ENCODE measurements at places on chromosomes 12 and 14.

- no peak for DNase-seq
Measured at GRCh38 chr14:73403181-73403752, 55.1 kb downstream of the NUMB start.

- no peak for DNase-seq
Measured at GRCh38 chr12:110638796-110639195, 24.9 kb downstream of the TCTN1 start.

DNA sequence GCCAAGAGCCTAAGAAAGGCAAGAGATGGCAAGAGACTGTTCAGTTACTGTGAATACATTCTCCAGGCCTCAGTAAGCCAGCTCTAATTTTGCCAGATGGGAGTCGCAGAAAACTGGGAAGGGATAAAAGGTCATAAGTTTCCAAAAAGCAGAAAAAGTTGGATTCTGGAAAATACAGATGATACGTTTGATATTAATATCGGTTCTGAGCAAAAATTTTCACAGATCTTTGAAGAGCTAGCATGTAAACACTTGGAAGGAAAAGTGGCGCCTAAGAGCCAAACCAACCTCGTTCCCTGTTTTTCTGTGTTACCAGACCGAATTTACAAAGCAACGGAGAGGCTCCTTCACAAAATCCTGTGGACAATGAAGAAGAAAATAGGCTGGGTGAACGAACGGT, 7.8 kb upstream of the EML1 start:
- no peak for DNase-seq

DNA sequence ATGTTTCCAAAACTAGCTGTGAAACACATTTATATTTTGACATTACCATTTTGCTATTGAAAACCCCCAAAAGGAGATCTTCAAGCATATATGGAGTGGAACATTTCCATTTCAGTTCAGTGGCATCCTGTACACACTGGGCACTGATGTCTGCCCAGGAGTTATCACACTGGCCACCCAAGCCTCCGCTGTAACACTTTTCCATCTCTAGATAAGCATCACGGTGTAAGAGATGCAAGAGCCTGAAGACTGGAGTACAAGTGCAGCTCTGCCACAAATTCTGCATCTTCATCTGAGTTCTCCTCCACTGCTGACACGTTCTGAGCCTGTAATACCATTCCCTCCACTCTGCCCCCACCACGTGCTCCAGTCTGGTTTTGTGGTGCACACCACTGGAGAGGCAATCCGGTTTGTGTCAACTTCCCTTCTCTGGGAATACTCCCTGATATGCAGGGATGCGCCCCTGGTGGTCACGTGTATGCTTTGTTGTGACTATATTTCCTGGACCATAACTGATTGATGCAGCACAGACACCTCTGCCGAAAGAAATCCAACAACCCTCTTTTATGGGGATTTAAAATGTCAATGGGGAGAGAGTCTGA, 12.7 kb downstream of the SPTLC2 start:
- no peak for DNase-seq

- DNase-seq, result no peak
Measured at GRCh38 chr12:108519558-108519957, 4.5 kb downstream of the FICD start.

DNA sequence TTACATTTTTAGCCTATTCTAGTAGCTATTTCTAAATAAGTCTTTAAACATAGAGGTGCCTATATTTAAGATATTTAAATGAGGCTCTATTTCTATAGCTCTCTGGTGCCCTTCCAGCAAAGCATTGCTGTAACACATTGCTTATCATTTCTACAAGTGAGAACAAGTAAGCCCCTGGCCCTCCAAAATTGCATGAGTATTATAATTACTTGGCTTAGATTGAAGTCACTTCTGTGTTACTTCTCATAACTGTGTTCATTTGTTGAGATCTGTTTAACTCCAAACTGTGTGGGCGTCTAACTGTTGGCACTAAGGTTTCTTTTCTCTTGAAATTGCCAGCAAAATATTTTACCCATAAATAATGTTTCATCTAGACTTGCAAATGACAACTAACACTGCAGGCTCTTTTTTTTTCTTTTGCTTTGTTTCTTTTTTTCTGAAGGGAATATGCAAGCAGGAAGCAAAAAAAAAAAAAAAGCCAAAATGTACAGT, 66.5 kb downstream of the DAD1 start:
- no peak for DNase-seq

- no peak for DNase-seq
Measured at GRCh38 chr14:106218174-106218573, 691.8 kb downstream of the TMEM121 start.

- DNase-seq, result no peak
Measured at GRCh38 chr14:40393143-40393542, 960.9 kb upstream of the FBXO33 start.

GRCh38 chr14:51865953-51866747, 5.7 kb downstream of the GNG2 start:
- DNase-seq, result no peak

GRCh38 chr12:21678959-21679358, 21.3 kb upstream of the LDHB start:
- DNase-seq, result no peak

DNA sequence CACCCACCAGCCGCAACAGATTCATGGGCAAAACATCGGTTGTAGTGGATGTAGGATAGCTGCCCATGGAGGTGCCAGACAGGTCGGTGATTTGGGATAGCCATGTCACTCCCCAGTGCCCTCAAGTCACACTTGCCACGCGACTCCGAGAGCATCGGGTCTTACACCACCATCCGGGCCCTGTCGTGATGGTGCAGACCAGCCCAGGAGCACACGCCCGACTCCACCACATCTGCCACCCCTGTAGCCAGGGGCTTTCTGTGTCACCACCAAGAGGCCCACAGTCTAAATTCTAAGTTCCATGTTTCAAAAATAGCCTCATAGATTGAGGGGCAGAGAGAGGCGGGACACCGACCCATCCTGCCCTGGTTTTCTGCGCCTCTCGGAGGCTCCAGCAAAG, 18.0 kb downstream of the FOXN4 start:
- DNase-seq, result no peak

DNA sequence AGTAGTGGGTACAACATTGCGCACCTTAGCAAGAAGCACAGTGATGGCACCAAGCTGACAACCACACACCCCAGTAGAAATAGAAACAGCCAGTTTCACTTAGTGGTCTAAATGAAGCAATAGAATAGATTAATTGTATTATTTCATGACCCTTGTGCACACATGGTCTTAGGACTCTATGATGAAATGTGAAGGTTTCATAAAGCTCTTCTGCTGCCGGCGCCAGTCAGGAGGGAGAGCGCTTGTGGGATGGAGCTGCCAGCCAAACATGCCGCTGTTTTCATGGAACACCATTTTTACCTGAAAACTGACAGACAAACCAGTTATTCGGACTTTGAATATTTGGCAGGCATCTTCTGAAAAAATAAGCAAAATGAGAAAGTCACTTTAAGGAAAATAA, 100.0 kb downstream of the PPP2R5C start:
- no peak for DNase-seq

DNA sequence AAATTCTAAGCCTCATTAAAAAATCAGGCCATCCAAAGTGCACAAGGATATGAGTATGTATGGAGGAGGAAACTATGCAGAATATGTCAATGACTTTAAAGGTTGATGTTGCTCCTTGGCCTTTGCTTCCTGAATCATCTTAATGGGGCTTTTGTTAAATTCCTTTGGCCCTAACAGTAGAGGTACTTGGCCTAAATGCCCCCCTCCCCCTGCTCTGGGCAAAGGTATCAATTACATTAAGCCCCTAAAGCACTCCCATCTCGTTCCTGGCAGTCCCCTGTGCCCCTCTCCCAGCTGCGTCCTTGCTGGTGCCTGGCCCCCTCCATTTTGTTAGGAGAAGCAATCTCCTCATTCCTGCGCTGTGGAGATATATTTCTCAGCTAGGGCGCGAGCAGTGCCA, 4.8 kb downstream of the COPZ1 start:
- DNase-seq, result no peak

DNA sequence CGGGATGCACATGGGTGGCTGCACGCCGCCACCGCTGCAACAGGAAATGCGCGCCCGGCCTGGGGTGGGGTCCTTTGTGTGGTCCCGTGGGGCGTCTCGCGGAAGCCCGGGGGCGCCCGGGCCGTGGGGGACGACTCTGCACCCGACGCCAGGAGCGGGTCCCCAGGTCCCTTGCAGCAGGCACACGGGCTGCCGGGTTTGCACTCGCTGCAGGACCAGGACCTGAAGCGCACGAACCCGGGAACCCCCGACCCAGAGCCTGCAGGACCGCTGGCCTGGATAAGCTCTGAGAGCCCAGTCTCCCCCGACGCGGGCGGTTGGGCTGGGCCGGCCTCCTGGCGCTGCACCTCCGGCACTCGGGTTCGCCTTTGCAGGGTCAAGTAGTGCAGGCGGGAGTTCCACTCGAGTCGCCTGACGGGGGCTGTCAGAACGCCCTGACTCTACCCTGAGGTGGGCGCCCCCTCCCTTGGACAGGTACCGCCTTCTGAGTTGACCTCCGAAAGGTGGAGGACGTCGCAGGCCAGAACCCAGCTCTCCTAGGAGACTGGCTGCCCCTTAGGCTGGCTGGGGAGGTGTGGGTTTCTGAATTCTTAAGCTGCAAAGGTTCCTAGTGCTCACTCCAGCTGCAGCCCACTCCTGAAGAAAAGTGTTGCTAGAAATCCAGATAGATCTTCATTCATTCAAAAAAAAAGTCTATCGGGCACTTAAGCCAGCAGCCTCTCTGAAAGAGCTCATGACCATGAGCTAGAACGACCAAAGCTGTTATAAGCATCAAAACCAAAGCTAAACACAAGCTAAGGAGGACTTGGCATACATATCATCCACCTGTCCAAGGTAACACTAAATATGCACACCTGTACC, 68.0 kb downstream of the RNF34 start:
- DNase-seq, result no peak

DNA sequence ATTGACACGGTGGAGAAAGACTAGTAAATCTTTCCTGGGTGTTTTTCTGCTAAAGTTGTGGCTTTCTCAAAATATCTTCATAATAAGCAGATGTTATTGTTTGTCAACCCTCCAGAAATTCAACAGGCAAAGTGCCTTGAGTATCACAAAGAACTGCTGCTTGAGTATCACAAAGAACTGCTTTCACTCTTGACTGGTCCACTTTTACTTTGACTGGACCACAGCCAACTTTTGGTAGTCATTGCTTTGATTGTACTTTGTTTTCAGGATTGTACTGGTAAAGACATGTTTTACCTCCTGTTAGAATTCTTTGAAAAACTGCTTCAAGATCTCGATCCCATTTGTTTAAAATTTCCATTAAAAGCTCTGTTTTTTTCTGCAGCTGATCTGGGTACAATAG, 62.6 kb downstream of the PDZRN4 start:
- DNase-seq, result no peak

DNA sequence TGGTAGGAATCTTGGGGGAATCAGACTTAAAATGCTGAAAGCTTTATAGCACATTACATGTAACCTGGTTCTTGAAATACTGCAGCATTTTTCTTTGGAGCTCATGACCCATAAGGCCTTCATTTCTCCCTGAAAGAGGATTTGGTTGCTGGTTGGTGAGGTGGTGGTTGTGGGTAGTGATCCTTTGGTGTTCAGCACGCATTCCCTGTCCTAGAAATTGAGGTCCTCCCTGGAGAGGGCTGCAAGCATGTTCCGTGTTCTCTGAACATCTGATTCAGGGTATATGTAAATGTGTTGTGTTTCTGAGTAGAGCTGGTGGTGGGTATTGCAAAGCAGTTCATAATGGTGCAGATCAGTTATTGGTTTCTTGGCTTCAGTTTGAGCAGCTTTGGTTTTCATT, 2.0 kb downstream of the SCN8A start:
- no peak for DNase-seq

- no peak for DNase-seq
Measured at GRCh38 chr14:40485688-40486087, 1053.5 kb upstream of the FBXO33 start.

- DNase-seq, result no peak
Measured at GRCh38 chr12:94504386-94504785, 44.7 kb upstream of the CEP83 start.

- no peak for DNase-seq
Measured at GRCh38 chr14:94310248-94310647, 12.9 kb downstream of the SERPINA6 start.

- DNase-seq, result no peak
Measured at GRCh38 chr12:98173773-98174427, 341.5 kb upstream of the TMPO start.

- no peak for DNase-seq
Measured at GRCh38 chr12:2698566-2698965, 96.2 kb upstream of the FKBP4 start.

DNA sequence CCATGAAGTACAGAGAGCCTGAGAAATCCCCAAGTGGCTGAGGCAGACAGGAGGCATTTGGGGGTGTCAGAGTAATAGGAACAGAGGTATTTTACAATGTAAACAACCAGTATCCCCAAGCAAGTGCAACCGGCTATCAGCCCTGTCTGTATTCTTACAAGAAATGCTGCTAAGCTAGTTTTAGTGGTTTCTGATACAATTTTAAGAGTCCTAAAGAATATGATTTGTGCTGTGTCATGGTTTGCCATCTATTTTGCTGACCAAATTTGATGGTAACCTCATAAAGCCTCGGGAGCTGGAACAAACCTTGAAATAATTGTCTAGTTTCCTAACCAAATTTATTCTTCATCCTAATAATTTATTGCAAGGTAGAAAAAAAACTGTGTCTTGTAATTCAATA, 46.7 kb upstream of the EGLN3 start:
- no peak for DNase-seq

DNA sequence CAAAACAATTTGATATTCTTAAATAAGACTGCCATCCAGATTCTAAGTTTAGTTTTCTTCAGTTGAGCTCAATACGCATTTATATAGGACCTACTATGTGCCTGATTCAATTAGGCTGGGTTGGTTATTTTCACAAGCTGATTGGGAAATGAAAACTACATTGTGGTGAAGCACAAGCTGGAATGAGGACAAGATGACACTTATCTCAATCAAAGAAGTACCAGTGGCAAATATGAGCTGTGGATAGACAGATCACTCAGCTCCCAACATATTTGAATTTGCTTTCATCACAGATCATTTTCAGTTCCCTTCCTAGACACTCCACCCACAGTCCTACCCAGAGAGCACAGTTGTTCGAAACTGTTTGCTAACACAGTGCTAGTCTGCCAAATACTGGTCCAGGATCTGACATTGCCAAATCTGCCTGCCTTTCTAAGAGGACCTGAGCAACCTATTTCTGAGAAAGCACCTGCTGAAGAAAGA, 74.7 kb downstream of the LLPH start:
- no peak for DNase-seq

DNA sequence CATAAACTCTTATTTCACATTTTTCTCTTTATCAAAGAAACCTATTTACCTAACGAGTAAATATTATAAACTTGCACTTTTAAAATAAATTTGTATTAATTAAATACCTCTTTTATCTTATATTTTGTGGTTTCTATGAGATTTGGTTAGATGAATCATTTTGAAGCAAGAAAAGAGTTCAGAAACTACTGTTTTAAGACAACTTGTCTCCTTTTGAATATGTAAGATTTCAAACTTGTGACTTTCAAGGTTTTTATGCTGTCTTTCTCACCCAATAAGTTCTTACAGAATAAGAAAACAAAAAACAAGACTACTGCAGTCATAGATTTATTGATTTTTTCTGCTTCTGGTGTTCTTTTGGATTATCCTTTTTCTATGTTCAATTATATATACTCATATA, 339.0 kb downstream of the SNAPC1 start:
- DNase-seq, result no peak

All from nucleus accumbens (tissue), 56 donors.